ENCODE measurements at places on chromosomes 2 and 18.

- DNase-seq, result no peak
These were observed 71.5 kb downstream of the DAW1 start for GRCh38 chr2:227942965-227943364.

- DNase-seq, result no peak
These were observed 81.3 kb downstream of the OSBPL6 start for GRCh38 chr2:178275600-178275999.

DNA sequence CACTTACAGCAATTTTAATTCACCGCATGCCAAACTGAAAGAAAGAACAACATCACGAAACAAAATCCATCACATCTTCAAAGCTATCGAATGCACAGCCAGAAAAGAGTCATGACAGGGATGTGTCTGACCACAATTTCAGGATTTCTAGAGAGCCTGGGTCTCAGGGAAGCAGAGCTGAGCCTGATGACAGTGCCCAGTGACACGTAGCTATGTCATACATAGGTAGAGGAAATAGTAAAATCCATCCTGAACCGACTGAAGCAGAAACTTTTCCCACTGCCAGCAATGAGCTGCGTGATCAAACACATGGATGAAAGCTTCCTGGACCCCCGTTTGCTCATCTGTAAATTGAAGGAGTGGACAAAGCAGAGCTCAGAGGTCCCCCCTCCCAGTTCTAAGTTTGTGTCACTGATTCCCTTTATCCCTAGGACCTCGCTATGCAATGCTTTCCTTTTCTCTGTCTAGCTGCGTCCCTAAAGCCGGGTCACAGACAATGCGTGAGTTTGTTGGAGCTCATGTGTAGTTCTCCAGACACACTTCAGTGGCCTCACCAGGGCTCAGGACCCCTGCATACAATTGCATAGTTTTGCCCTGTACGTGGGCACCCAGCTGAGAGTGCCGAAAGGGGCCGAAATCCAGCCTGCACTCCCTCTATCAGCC lies 37.6 kb downstream of the CCBE1 start:
- no peak for DNase-seq

GRCh38 chr2:104641786-104642185 lies 212.1 kb upstream of the POU3F3 start:
- DNase-seq, result no peak

DNA sequence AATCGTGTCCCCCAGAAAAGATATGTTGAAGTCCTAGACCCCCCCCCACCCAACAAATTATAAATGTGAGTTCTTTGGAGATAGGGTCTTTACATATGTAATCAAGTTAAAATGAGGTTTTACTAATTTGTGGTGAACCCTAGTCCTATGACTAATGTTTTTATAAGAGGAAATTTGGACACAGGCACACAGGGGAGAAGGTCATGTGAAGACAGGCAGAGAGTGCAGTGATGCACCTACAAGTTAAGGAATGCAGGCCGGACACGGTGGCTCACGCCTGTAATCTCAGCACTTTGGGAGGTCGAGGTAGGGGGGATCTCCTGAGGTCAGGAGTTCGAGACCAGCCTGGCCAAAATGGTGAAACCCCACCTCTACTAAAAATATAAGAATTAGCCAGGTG lies 5.8 kb upstream of the PMAIP1 start:
- DNase-seq, result no peak

- DNase-seq, result no peak
These were observed 895.2 kb downstream of the CPS1 start for GRCh38 chr2:211451642-211452041.

GRCh38 chr2:71073475-71073874 lies 5.0 kb downstream of the NAGK start:
- DNase-seq, result no peak

DNA sequence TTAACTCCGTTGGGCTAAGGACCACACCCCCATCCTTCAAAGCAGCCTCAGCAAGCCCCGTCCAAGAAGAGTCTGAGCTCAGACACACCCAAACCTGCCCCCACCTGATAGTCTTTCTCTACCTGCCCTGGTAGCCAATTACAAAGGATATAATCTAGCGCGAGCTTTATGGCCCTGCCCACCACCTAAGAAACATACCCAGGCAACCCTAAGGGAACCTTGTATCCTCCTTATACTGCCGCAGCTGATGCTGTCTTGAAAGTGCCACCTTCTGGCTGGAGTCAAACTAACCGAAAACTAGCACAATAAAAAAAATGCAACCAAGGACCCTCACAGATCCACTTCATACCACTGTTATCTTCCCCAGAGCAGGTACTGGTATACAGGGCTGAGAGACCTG lies 628.3 kb upstream of the REG3G start:
- no peak for DNase-seq

- no peak for DNase-seq
These were observed 44.9 kb downstream of the MALT1 start for GRCh38 chr18:58716060-58716756.

- DNase-seq, result peak; percentile 84
These were observed 44.5 kb downstream of the SH3BP4 start for GRCh38 chr2:234996069-234996940.

- DNase-seq, result no peak
These were observed 89.6 kb downstream of the TCF7L1 start for GRCh38 chr2:85222792-85223191.

- DNase-seq, result no peak
These were observed 9.3 kb upstream of the PLEKHM3 start for GRCh38 chr2:208034503-208035140.

GRCh38 chr2:134002391-134002790 lies 251.5 kb upstream of the MGAT5 start:
- DNase-seq, result no peak

GRCh38 chr18:48405978-48406377 lies 3.2 kb downstream of the ZBTB7C start:
- no peak for DNase-seq

DNA sequence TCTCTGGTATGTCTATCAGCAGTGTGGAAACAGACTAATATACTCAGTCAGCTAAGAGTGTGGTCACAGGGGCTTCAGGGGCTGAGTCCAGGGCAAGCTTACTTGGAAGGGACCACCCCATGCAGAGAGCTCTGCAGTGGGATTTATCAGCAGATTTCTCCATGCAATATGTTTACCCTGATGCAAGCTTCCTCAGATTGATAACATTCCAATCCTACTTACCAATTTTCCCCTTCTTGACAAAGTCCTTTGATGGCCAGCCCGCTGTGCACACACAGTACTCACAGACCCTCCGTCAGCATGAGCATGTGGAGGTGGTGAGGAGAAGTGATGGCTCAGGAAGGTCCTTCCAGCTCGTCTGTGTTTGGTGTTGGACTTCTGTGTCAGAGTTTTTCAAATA lies 51.8 kb downstream of the SH3RF3 start:
- DNase-seq, result no peak

GRCh38 chr2:207311316-207312005 lies 145.7 kb upstream of the KLF7 start:
- peak; percentile 98 for DNase-seq

- no peak for DNase-seq
These were observed 306.1 kb downstream of the NOL4 start for GRCh38 chr18:33918571-33918970.

- no peak for DNase-seq
These were observed 499.8 kb upstream of the MEIS1 start for GRCh38 chr2:65934992-65935629.

DNA sequence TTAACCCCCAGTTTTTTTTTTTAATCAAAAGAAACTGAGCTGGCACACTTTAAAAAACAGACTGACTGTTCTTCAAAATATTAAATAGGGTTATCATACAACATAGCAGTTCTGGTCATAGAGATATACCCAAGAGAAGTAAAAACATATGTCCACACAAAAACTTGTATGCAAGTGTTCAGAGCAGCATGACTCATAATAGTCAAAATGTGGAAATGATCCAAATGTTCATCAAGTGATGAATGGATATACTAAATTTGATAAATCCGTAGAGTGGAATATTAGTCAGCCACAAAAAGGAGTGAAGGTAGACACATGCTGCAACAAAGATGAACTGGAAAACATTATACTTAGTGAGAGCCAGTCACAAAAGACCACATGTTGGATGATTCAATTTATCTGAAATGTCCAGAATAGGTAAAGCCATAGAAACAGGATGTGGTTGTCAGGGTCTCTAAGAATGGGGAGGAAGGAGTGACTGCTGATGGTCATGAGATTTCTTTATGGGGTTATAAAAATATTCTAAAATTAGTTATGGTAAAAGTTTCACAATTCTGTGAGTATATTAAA lies 5.1 kb downstream of the SMIM21 start:
- DNase-seq, result peak; percentile 27

DNA sequence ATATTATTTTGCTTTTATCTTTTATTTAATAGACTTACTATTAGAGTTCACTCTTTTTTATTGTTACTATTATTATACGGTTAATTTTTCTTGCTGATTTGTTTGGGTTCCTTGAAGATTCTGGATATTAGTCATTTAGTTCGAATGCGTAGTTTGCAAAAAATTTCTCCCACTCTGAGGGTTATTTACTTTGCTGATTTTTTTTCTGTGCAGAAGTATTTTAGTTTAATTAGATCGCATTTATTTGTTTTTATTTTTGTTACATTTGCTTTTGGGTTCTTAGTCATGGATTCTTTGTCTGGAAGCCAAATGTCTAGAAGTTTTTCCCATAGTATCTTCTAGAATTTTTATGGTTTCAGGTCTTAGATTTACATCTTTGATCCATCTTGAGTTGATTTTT lies 585.2 kb downstream of the CPS1 start:
- DNase-seq, result no peak

DNA sequence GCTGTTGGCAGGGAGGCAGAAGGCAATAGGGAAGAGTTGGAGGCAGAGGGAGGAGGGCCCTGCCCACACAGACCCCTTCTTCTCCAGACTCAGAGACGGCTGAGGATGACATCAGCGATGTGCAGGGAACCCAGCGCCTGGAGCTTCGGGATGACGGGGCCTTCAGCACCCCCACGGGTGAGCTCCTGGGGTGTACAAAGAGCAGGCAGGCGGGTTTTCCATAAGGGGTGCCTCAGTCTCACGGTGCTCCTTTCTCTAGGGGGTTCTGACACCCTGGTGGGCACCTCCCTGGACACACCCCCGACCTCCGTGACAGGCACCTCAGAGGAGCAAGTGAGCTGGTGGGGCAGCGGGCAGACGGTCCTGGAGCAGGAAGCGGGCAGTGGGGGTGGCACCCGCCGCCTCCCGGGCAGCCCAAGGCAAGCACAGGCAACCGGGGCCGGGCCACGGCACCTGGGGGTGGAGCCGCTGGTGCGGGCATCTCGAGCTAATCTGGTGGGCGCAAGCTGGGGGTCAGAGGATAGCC lies 10.0 kb downstream of the SPEG start:
- DNase-seq, result no peak

DNA sequence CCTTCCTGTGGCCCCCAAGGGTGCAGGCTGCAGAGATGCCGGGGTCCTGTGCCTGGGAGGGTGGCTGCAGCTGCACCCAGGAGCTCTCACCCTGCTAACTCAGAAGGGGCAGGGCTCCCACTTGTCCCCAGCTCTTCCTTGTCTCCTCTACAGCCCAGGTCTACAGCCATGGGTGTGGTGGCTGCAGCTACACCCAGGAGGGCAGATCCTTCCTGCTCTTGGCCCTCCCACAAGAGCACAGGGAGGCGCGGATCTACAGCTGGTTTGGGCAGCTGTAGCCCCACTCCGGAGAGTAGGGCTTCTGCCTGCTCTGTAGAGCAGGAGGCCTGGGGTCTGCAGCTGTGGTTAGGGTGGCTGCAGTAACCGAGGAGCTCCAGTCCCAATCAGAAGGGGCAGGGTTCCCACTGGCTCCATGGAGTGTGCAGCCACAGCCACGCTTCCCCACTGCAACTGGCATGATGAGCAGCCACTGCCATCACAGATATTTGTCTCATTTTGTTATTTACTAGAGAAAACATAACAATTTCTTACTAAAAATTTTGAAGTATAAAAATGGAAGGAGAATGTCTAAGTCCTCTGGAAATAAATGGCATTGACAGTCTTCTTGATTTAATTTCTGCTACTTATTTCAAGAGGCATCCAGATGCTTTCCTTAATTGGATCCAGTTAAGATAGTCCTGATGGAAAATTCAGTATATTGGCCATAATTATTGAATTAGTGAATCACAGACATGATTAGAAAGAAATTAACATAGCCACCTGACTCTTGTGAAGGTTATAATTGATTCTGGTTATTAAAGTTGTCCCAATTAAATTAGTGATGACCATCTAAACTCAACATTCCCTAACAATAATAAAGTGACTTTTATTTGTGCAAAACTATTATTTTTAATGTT lies 233.6 kb downstream of the KCNE4 start:
- no peak for DNase-seq

- peak; percentile 50 for DNase-seq
These were observed 930 bp downstream of the IL1B start for GRCh38 chr2:112835536-112836162.

GRCh38 chr2:219325657-219326315 lies 6.8 kb downstream of the RESP18 start:
- no peak for DNase-seq

DNA sequence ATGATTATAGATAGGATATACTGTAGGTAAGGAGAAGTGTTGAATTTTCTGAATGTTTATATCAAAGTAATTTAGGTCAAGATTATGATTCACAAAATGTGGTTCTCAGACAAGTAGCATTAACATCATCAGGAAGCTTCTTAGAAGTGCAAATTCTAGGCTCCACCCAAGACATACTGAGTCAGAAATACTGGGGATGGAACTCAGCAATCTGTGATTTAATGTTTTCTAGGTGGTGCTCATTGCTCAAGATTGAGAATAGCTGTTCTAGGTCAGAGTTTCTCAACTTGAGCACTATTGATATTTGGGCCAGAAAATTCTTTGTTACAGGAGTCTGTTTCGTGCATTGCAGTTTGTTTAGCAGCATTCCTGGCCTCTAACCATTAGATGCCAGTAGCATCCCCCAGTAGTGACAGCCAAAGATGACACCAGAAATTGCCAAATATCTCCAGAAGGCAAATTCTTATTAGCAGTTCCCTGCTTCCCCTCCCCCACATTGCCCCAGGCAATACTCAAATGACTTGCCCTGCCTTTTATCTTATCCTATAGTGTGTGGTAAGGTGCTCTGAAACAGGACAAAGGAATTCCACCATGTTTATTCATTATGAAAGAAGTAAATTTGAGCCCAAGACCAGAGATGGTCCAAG lies 1001.2 kb downstream of the DPP10 start:
- DNase-seq, result no peak

- no peak for DNase-seq
These were observed 472.5 kb upstream of the ZNF804A start for GRCh38 chr2:184125867-184126266.

GRCh38 chr2:60957643-60958042 lies 59.9 kb upstream of the PEX13 start:
- no peak for DNase-seq

DNA sequence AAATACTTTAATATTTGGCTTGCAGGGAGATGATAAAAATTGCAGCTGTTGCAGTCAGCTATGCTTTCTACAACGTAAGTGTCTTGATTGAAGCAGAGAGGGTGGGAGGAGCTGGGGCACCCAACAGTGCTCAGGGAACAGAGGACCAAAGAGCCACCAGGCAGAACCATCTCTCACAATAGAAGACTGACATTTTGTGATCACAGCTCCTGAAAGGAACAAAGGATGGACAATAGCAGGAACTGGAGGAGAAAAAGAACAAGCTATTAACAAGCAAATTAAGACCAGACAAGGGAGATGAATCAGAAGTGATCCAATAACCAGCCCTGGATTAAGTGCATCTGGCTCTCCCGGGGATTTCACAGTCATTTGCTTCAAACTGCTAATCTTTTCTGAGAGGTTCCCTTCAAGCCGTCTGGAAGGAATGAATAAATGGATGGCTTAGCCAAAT lies 65.7 kb upstream of the SMAD2 start:
- no peak for DNase-seq

- no peak for DNase-seq
These were observed 162.8 kb upstream of the LRRTM1 start for GRCh38 chr2:80467262-80467811.

- DNase-seq, result peak; percentile 87
These were observed 63.9 kb upstream of the ASAP2 start for GRCh38 chr2:9142551-9143263.

Data from AG10803 (cell line).